Activated T-helper 2 cell treated with anti-CD3 and anti-CD28 coated beads, Interferon-gamma antibody, Interleukin-2, Interleukin-4, amounts not matched to agents 10 μg/mL and 5 μg/mL and 100 μg/mL, durations not matched to agents 14 hours and 24 hours and 36 hours (primary cell): ENCODE measurements at places on chromosomes 6 and 20.

- no peaks in the 10 kb centered on the region for H3K27me3 ChIP-seq
- H3K4me3 ChIP-seq, result no peak overlapping the region
- no peaks in the 10 kb centered on the region for H3K36me3 ChIP-seq
Observed at GRCh38 chr20:44231193-44231592, 15.9 kb upstream of the GDAP1L1 start.

GRCh38 chr20:17898548-17898994 lies 70.0 kb downstream of the SNX5 start:
- H3K27me3 ChIP-seq, result peaks cover 21% of the 10 kb centered on the region
- H3K36me3 ChIP-seq, result no peaks in the 10 kb centered on the region
- peak; percentile 49 for DNase-seq
- H3K27ac ChIP-seq, result no peak overlapping the region
- peaks cover 30% of the 10 kb centered on the region for H3K4me1 ChIP-seq

- DNase-seq, result no peak
- no peak overlapping the region for H3K4me3 ChIP-seq
- H3K4me1 ChIP-seq, result peaks cover 10% of the 10 kb centered on the region
- H3K36me3 ChIP-seq, result no peaks in the 10 kb centered on the region
Observed at GRCh38 chr6:3341467-3341866, 82.7 kb downstream of the PSMG4 start.

DNA sequence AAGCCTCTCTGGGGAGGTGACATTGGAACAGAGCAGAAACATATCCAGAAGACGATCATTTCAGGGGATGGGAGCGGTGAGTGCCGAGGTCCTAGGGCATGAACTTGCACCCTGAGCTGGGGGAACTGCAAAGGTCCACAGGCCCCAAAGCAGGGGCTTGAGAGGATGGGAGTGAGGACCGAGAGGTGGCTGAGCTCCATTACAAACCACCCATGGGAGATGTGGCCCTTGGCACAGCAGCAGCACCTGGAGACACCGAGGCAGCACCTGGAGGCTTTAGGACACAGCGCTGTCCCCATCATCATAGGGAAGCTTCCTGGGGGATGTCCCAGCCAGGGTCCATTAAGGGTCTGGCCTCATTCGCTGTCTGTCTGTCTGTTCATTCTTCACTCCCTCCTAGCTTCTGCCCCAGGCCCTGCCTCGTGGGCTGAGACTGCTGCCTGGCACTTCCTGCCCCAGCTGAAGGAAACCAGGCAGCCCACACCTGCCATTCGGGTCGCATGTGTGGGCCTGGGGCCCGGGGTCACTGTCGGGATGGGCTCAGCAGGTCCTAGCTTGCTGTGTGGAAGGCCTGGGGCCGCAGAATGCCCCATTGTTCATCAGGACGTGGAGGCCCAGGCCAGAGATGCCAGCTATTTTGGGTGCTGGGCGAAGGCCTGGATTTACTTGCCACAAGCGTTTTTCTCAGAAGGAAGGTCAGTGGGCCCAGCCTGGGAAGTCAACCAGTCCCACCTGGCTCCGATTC lies 42.8 kb upstream of the STX16 start:
- H3K36me3 ChIP-seq, result no peaks in the 10 kb centered on the region
- H3K27me3 ChIP-seq, result no peaks in the 10 kb centered on the region
- no peak overlapping the region for H3K4me3 ChIP-seq

DNA sequence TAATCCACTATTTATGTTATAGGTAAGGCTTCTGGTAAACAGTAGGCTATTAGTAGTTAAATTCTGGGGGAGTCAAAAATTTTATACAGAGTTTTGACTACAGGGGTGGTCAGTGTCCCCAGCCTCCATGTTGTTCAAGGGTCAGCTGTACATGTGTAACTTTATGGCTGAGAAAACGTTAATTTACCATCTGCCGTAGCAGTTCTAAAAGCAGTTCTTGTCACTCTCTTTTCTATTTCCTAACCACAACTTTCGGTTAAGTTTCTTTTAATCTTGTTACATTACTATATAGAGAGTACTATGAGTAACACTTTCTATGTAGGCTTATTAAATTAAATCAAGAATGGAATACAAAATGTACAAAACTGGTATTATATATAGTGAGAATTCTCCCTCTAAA lies 21.6 kb upstream of the KIF6 start:
- no peaks in the 10 kb centered on the region for H3K4me1 ChIP-seq
- H3K27ac ChIP-seq, result no peak overlapping the region
- H3K4me3 ChIP-seq, result no peak overlapping the region
- DNase-seq, result no peak
- H3K36me3 ChIP-seq, result no peaks in the 10 kb centered on the region

DNA sequence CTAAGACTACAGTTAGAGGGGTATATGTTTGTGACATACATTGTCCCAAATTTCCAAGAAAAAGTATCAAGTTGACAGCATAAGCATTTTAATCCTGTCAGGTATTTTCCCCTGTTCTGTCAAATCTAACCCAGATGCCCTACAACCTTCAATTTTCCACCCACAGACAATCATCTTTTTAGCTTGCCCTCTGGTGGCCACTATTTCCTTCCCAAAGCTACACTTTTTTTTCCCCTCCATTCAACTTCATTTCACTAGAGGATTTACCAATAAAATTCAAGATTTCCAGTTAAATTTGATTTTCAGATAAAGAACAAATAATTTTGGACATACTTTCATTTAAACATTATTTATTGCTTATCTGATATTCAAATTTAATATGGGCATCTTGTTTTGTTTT lies 286.6 kb downstream of the TENT5A start:
- no peaks in the 10 kb centered on the region for H3K27me3 ChIP-seq
- H3K36me3 ChIP-seq, result no peaks in the 10 kb centered on the region
- no peak for DNase-seq
- H3K27ac ChIP-seq, result no peak overlapping the region
- H3K4me1 ChIP-seq, result no peaks in the 10 kb centered on the region

DNA sequence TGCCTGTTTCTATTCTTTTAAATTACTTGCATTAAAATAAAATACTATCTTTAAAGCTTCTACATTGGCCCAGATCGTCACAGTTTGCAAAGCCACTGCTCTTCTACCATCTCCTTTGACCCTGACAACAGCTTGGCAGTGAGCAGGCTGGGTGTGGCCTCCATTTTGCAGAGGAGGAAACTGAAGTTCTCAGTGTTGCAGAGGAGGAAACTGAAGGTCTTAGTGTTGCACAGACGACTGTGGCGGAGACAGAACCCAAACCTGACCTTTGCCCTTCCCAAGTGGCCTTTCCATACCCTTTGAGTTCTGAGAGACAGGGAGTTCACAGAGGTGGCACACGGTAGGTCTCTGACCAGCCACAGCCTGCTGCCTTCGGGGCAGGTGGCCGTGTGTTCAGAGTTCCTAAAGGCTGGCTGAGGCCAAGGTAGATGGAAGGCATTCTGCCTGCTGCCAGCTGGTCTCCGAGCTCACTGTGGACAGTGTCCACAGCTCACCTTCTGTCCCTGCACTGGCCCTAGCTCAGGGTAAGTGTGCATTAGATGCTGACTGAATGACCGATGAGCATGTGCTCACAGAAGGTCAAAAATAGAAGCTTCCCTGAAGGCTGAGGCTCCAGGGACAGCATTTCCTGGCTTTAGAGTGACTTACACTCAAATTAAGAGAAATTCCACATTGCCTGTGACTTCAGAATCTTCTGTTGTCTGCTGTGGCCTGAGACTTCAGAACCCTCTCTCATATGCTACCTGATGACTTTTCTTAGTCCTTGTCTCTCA lies 113.5 kb upstream of the SLC24A3 start:
- H3K36me3 ChIP-seq, result no peaks in the 10 kb centered on the region
- DNase-seq, result no peak

- H3K4me3 ChIP-seq, result no peak overlapping the region
- H3K4me1 ChIP-seq, result no peaks in the 10 kb centered on the region
- H3K27me3 ChIP-seq, result no peaks in the 10 kb centered on the region
- H3K36me3 ChIP-seq, result no peaks in the 10 kb centered on the region
- H3K27ac ChIP-seq, result no peak overlapping the region
Observed at GRCh38 chr6:56804996-56805395, 149.9 kb upstream of the BEND6 start.

- no peak overlapping the region for H3K27ac ChIP-seq
- H3K4me3 ChIP-seq, result no peak overlapping the region
- H3K4me1 ChIP-seq, result no peaks in the 10 kb centered on the region
- DNase-seq, result no peak
- H3K36me3 ChIP-seq, result no peaks in the 10 kb centered on the region
Observed at GRCh38 chr6:153012856-153013255, 10.3 kb upstream of the MTRF1L start.

GRCh38 chr6:107237992-107238660 lies 122.8 kb upstream of the BEND3 start:
- H3K27ac ChIP-seq, result no peak overlapping the region
- H3K4me3 ChIP-seq, result no peak overlapping the region
- no peak for DNase-seq
- H3K27me3 ChIP-seq, result no peaks in the 10 kb centered on the region
- H3K4me1 ChIP-seq, result no peaks in the 10 kb centered on the region
- H3K36me3 ChIP-seq, result peaks cover 15% of the 10 kb centered on the region

DNA sequence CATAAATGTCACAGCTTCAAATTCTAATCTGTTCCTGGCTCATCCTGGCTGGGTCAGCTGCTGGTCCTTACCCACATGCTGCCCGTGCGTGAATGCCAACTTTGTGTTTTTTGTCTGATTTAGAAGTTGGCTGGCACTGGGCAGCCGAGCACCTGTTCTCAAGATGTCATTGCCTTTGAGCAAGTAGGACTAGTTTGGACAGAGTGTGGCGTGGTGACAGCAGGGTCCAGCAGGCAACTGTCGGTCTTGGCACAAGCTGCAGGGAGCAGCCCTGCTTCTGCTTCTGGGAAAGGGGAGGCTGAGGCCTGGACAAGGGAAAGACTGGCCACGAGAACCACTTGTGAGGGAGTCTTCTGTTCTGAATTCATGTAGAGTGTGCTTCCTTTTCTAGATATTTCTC lies 26.4 kb upstream of the ADRM1 start:
- H3K27ac ChIP-seq, result no peak overlapping the region
- no peaks in the 10 kb centered on the region for H3K27me3 ChIP-seq
- H3K36me3 ChIP-seq, result peaks cover 18% of the 10 kb centered on the region
- H3K4me1 ChIP-seq, result no peaks in the 10 kb centered on the region

DNA sequence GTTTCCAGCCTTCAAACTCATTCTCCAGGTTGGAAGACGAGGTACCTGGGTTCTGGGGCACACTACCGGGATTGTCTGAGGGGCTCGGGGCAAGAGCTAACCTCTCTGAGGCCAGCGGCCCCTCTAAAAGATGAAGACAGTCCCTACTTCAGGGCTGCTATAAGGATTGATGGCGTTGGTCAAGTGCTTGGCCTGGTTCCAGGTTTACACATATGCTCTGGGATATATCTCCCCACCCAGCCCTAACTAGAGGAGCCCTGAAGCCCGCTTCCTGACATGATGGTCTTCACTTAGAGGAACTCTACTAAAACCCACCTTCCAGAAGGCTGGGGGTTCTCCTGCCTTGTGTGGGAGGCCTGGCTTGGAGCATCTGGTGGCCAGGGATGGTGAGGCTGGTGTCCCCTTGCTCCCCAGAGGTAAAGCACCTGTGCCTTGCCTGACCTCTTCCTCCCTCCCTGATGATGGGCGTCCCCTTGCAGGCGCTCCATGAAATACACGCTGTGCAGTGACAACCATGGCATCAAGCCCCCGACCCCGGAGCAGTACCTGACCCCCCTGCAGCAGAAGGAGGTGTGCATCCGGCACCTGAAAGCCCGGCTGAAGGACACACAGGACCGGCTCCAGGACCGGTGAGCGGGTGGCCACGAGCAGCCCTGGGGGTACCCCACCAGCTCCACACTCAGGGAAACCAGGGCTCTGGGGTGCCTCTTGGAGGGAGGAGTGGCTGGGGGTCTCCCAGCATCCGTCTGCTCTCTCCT lies 28.7 kb downstream of the SDCBP2 start:
- H3K4me3 ChIP-seq, result peak overlapping the region; percentile 53
- H3K27me3 ChIP-seq, result no peaks in the 10 kb centered on the region
- no peak for DNase-seq
- peaks cover 15% of the 10 kb centered on the region for H3K4me1 ChIP-seq
- H3K36me3 ChIP-seq, result no peaks in the 10 kb centered on the region
- no peak overlapping the region for H3K27ac ChIP-seq

GRCh38 chr6:166907373-166907841 lies 48.9 kb downstream of the RNASET2 start:
- H3K36me3 ChIP-seq, result peaks cover 11% of the 10 kb centered on the region
- H3K4me3 ChIP-seq, result no peak overlapping the region
- H3K4me1 ChIP-seq, result peaks cover 42% of the 10 kb centered on the region
- no peak for DNase-seq
- H3K27me3 ChIP-seq, result no peaks in the 10 kb centered on the region
- H3K27ac ChIP-seq, result peak overlapping the region; percentile 50

DNA sequence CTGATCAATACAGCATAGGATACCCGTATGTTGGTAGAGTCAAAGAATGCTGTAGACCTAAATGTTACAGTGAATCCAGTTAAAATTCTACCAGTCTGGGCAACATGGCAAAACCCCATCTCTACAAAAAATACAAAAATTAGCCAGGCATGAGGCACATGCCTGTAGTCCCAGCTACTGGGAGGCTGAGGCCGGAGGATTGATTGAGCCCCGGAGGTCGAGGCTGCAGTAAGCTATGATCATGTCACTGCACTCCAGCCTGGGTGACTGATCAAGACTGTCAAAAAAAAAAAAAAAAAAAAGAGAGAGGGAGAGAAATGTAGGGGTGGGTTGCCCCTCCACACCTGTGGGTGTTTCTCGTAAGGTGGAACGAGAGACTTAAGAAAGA lies 167.5 kb downstream of the SLC16A10 start:
- H3K27me3 ChIP-seq, result peaks cover 22% of the 10 kb centered on the region
- DNase-seq, result no peak
- H3K4me1 ChIP-seq, result peaks cover 8% of the 10 kb centered on the region
- no peak overlapping the region for H3K4me3 ChIP-seq
- no peak overlapping the region for H3K27ac ChIP-seq

GRCh38 chr6:122683989-122684651 lies 73.9 kb downstream of the PKIB start:
- H3K36me3 ChIP-seq, result no peaks in the 10 kb centered on the region
- H3K27me3 ChIP-seq, result peaks cover 2% of the 10 kb centered on the region
- DNase-seq, result no peak
- H3K4me3 ChIP-seq, result no peak overlapping the region

GRCh38 chr20:50594231-50594590 lies 84.0 kb downstream of the PTPN1 start:
- no peak overlapping the region for H3K4me3 ChIP-seq
- H3K27me3 ChIP-seq, result no peaks in the 10 kb centered on the region
- no peak for DNase-seq
- peaks cover 6% of the 10 kb centered on the region for H3K36me3 ChIP-seq
- H3K4me1 ChIP-seq, result no peaks in the 10 kb centered on the region
- H3K27ac ChIP-seq, result no peak overlapping the region

GRCh38 chr6:166907871-166908806 lies 48.2 kb downstream of the RNASET2 start:
- H3K27ac ChIP-seq, result no peak overlapping the region
- H3K4me3 ChIP-seq, result no peak overlapping the region
- peaks cover 11% of the 10 kb centered on the region for H3K36me3 ChIP-seq
- no peaks in the 10 kb centered on the region for H3K27me3 ChIP-seq
- no peak for DNase-seq
- peaks cover 42% of the 10 kb centered on the region for H3K4me1 ChIP-seq

GRCh38 chr6:63708631-63709030 lies 73.0 kb downstream of the PHF3 start:
- peaks cover 28% of the 10 kb centered on the region for H3K4me1 ChIP-seq
- no peak for DNase-seq
- peaks cover 79% of the 10 kb centered on the region for H3K36me3 ChIP-seq

- H3K27ac ChIP-seq, result no peak overlapping the region
- H3K27me3 ChIP-seq, result no peaks in the 10 kb centered on the region
- DNase-seq, result no peak
- peaks cover 38% of the 10 kb centered on the region for H3K4me1 ChIP-seq
- peaks cover 67% of the 10 kb centered on the region for H3K36me3 ChIP-seq
Observed at GRCh38 chr6:130189531-130190397, 33.0 kb downstream of the SAMD3 start.

- H3K36me3 ChIP-seq, result peaks cover 36% of the 10 kb centered on the region
- no peaks in the 10 kb centered on the region for H3K27me3 ChIP-seq
- no peak for DNase-seq
- peaks cover 14% of the 10 kb centered on the region for H3K4me1 ChIP-seq
Observed at GRCh38 chr20:35828916-35829315, 57.1 kb downstream of the PHF20 start.
